Activated naive CD4-positive, alpha-beta T cell treated with anti-CD3 and anti-CD28 coated beads, Interleukin-2, amount 10 ng/mL, durations not matched to agents 7 days and 5 days (primary cell): ENCODE measurements at places on chromosomes 12 and 14.

DNA sequence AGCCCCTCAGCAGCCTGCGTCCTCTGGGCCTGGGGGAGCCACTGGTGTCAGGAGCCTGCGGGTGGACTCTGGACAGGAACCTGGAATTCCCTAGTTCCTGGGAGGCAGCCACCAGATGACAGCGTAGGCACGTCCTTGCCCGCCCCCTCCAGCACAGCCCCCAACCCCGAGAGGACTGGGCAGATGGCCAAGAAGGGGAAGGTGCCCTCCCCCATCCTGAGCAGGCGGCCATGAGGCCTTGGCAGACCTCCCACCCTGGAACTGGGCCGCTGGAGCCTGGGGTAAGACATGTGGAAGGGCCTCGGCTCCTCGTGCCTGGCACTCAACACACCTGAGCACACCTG lies 60.4 kb upstream of the FBRSL1 start:
- no peak overlapping the region for H3K4me3 ChIP-seq
- H3K27ac ChIP-seq: no peak overlapping the region
- no peak for DNase-seq

GRCh38 chr14:49092345-49092744 lies 493.8 kb downstream of the RPS29 start:
- H3K4me3 ChIP-seq: no peak overlapping the region
- no peaks in the 10 kb centered on the region for H3K27me3 ChIP-seq

GRCh38 chr12:105226219-105226618 lies 9.8 kb downstream of the APPL2 start:
- H3K4me1 ChIP-seq: peaks cover 49% of the 10 kb centered on the region
- peak overlapping the region; percentile 16 for H3K27ac ChIP-seq
- no peak overlapping the region for H3K4me3 ChIP-seq
- H3K36me3 ChIP-seq: peaks cover 58% of the 10 kb centered on the region
- peak; percentile 62 for DNase-seq

- DNase-seq: no peak
- H3K4me1 ChIP-seq: no peaks in the 10 kb centered on the region
- H3K4me3 ChIP-seq: no peak overlapping the region
- no peaks in the 10 kb centered on the region for H3K27me3 ChIP-seq
Observed at GRCh38 chr12:20004952-20005351, 363.4 kb upstream of the PDE3A start.

DNA sequence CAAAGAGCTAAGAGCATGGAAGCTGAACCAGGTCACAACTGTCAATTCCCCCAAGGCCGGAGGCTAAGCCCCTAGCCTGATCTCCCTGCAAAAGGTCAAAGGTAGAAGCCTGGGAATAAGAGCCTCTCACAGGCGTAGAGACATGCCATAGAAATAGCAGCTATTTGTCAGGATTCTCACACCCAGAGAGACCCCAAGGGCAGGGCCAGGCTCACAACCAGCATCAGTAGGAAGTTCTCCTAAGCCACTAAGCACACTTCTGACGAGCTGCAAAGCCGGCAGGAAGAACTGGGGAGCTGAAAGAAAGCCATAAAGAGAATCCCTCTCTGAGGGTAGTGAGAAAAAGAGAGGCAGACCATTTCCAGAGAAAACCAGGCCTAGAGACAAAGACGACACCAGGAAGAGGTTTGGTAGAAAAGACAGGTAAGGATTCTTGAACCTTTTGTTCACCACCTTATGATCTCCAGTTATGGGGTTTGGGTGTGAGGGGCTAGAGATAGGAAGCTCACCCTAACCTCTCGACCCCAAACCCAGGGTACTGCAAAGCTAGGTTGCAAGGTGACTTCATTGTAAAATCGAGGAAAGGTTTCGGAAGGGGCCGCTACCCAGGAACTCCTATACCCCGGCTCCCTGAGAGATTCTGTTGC lies 1.0 kb downstream of the SMARCC2 start:
- peaks cover 7% of the 10 kb centered on the region for H3K27me3 ChIP-seq
- H3K36me3 ChIP-seq: peaks cover 39% of the 10 kb centered on the region
- peak; percentile 27 for DNase-seq
- peak overlapping the region; percentile 94 for H3K4me3 ChIP-seq
- H3K27ac ChIP-seq: peak overlapping the region; percentile 88

DNA sequence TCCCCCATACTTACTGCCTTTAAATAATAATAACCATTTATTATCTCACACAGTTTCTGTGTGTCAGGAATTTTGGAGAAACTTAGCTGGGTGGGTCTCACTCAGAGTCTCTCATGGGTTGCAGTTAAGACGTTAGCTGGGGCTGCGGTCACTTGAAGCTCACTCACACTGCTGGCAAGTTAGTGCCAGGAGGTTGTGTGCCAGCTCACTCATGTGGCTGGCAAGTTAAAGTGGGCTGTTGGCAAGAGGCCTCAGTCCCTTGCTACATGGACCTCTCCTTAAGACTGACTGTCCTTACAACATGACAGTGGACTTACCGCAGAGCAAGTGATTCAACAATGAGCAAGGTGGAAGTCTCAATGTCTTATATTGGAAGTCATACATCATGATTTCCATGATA lies 61.3 kb upstream of the AVPR1A start:
- no peaks in the 10 kb centered on the region for H3K27me3 ChIP-seq
- H3K4me3 ChIP-seq: no peak overlapping the region
- H3K36me3 ChIP-seq: no peaks in the 10 kb centered on the region
- DNase-seq: no peak
- no peaks in the 10 kb centered on the region for H3K4me1 ChIP-seq

DNA sequence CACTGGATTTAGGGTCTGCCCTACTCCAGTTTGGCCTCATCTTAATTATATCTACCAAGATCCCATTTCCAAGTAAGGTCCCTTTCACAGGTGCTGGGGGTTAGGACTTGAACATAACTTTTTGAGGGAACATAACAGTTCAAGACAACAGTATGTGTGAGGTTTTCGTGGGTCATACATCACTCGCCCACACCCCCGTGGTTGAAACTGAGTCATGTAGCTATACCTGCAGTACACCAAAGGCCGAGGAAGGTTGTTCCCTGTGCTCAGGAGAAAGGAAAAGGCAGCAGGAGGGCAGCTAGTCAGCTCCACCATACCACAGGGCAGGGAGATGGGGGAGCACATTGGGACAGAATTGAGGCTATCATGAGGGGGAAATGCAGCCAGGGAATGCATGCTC lies 167.0 kb downstream of the PPM1H start:
- H3K27ac ChIP-seq: no peak overlapping the region
- no peak for DNase-seq
- peaks cover 11% of the 10 kb centered on the region for H3K27me3 ChIP-seq
- H3K36me3 ChIP-seq: no peaks in the 10 kb centered on the region
- no peak overlapping the region for H3K4me3 ChIP-seq

DNA sequence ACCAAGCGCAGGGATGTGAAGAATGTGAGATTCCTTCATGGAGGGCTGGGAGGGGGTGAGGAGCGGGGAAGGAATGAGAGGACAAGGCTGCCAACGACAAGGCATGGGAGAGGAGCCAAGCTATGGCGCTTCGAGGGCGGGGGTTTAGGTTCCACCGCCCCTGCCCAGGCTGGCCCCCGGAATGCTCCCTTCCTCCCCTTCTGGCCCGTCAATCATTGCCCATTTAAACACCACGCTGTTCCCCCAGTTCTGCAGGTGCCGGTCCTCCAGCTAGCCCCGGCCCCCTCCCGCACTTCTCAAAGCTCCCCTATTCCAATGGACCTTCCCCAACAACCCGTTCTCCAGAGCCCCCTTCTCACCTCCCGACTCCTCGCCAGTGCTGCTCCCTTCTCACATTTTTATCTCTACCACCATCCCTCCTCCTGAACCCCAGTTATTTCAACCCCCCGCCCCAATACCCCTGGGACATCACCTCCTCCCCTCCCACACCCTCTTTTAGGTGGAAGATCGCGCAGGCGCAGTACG lies 428 bp downstream of the RNF41 start:
- no peaks in the 10 kb centered on the region for H3K27me3 ChIP-seq
- peak overlapping the region; percentile 99 for H3K4me3 ChIP-seq
- peak overlapping the region; percentile 93 for H3K27ac ChIP-seq
- H3K4me1 ChIP-seq: peaks cover 54% of the 10 kb centered on the region

DNA sequence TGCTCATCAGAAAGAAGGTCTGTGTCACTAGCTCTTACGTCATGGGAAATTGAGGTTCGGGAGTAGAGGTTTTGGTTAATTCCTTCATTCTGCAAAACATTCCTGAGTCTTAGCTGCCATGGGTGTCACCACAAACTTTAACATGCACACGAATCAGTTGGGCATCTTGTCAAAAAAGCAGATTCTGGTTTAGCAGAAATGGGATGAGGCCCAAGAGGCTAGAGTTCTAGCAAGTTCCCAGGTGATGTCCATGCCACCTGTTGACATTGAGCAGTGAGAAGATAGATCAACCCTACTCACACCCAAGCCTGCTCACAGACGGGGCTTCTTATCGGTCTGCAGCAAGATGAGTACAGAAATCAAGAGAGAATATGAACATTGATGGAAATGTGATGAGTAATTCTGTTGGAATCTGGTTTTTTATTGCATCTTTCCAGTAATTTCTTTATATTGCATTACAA lies 11.7 kb upstream of the RIN3 start:
- H3K4me3 ChIP-seq: no peak overlapping the region
- H3K4me1 ChIP-seq: peaks cover 11% of the 10 kb centered on the region
- H3K27ac ChIP-seq: no peak overlapping the region
- DNase-seq: no peak
- no peaks in the 10 kb centered on the region for H3K36me3 ChIP-seq

- no peaks in the 10 kb centered on the region for H3K4me1 ChIP-seq
- DNase-seq: no peak
- H3K27ac ChIP-seq: no peak overlapping the region
- H3K27me3 ChIP-seq: peaks cover 30% of the 10 kb centered on the region
- no peak overlapping the region for H3K4me3 ChIP-seq
Observed at GRCh38 chr12:3593906-3594483, 103.0 kb downstream of the PRMT8 start.

DNA sequence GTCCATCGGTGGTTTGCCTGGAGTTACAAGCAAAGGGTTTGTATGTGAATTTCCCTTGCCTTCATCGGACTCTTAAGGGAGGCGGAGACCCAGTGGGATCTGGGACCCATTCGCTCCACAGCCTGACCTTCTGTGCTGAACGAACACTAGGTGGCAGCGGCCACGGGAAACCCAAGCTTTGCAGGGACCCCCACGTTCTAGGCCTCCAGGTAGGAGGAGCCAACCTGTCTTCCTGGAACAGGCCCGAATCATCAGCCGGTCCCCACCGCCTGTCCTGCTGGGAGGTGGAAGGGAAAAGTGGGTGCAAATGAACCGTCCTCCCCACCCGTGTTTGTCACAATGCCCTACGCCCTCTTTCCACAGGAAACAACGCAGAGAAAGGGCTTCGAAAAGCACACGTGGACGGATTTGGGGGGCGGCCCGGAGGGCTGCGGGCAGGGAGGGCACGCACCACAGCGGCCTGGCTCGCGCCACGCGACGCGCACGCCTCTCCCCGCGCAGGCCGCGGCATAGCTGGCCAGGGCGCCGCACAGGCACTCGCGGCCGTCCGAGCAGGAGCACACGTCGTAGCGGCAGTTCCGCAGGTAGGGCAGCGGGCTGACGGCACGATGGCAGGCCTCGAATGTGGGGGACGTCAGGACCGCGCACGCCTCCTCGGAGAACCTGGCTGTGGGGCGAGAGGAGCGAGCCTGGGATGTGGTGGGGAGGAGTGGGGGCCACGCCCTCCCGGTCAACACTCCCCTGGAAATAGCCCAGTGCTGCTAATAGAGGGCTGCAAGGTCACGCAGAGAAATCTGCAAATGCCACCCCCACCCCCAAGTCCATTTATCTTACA lies 67.8 kb downstream of the VWF start:
- no peaks in the 10 kb centered on the region for H3K36me3 ChIP-seq
- no peak for DNase-seq
- no peak overlapping the region for H3K27ac ChIP-seq
- peaks cover 48% of the 10 kb centered on the region for H3K27me3 ChIP-seq

DNA sequence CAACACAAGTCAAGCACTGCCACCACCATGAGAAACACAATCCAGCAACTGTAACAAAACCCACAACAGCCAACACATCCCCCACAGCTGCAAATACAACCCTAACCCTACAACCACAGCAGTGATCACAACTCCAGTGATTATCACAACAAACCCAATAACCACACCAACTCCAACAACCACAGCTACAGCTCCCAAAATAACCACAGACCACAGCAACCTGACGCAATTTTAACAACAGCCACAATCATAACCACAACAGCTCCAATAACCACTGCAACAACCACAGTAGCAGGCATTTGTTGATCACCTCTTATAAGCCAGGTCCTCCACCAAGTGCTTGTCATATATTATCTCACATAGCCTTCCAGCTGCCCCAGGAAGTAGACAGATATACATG lies 42.2 kb upstream of the FAM181A start:
- peaks cover 36% of the 10 kb centered on the region for H3K27me3 ChIP-seq
- H3K4me3 ChIP-seq: no peak overlapping the region
- H3K4me1 ChIP-seq: peaks cover 6% of the 10 kb centered on the region
- H3K36me3 ChIP-seq: no peaks in the 10 kb centered on the region
- peak overlapping the region; percentile 26 for H3K27ac ChIP-seq
- DNase-seq: no peak

DNA sequence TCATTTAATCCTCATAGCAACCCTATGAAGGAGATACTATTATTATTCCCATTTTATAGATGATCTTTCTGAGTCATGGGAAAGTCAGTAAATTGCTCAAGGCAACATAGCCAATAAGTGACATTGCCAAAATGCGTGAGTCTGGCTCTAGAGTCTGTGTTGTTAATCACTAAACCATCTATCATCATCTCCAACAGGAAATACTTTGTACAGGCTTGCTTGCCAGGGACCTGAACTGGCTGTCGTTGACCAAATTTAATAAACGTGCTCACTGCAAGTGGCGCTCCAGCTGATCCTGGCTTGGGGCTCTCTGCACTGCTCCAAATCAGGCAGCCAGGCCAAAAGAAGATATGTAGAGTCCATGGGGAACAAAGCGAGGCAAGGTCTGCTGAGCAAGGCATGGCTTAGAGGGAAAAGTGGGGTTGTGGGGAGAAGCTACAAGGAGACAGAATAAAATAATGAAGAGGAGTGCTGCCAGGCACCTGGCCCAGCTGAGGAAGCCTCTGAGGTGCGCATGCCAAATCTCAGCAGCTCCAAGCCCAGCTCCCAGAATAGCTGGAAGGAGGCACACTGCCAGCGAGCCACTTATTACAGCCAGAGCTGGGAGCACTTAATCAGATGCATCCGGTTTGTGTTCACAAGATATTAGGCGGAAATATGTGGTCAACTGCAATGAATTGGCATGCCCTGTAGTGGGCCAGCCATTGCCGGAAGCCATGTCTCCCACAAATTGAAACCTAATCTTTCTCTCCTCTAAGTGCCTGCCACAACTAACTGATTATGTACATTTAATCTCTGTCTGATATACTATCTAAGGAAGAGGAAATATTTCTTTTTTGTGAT lies 43.3 kb upstream of the PTPRO start:
- no peak for DNase-seq
- H3K27ac ChIP-seq: no peak overlapping the region
- H3K4me3 ChIP-seq: no peak overlapping the region
- peaks cover 9% of the 10 kb centered on the region for H3K4me1 ChIP-seq
- H3K36me3 ChIP-seq: no peaks in the 10 kb centered on the region

GRCh38 chr12:116338064-116338846 lies 60.8 kb upstream of the MED13L start:
- DNase-seq: no peak
- no peaks in the 10 kb centered on the region for H3K36me3 ChIP-seq
- no peak overlapping the region for H3K27ac ChIP-seq

GRCh38 chr12:82027612-82028011 lies 268.5 kb upstream of the PPFIA2 start:
- no peak overlapping the region for H3K27ac ChIP-seq
- H3K4me1 ChIP-seq: no peaks in the 10 kb centered on the region
- H3K27me3 ChIP-seq: no peaks in the 10 kb centered on the region
- no peak for DNase-seq
- no peaks in the 10 kb centered on the region for H3K36me3 ChIP-seq

GRCh38 chr12:115791331-115791730 lies 486.2 kb downstream of the MED13L start:
- H3K4me1 ChIP-seq: no peaks in the 10 kb centered on the region
- no peaks in the 10 kb centered on the region for H3K36me3 ChIP-seq
- H3K27ac ChIP-seq: no peak overlapping the region
- no peaks in the 10 kb centered on the region for H3K27me3 ChIP-seq
- H3K4me3 ChIP-seq: no peak overlapping the region
